ENCODE measurements at places on chromosomes 1 and 21.
A peak's percentile ranks its signal among the peaks of the same experiment; 100 is the strongest.

GRCh38 chr1:25754470-25755181 is 45.4 kb upstream of the SELENON start:
- DNase-seq = no peak
- no peaks in the 10 kb centered on the region for H3K36me3 ChIP-seq
- peaks cover 3% of the 10 kb centered on the region for H3K4me1 ChIP-seq

DNA sequence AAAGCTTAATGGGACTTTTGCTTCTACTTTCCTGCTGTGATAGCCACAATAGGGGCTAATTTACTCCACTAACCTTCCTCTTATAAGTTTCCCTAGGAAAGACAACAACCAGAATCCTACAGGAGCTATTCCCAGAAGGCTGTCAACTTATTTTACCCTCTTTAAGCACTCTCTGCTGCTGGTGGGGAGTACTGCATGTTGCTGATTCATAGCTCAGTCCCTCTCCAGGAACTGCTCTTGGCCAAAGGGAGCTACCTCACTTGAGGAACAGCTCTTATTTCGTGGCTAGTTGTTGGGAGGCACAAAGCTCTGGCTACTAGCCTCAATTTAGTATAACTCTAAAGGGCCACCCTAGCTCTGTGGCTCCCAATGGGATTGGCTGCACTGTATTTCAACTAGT is 37.2 kb downstream of the ADSS2 start:
- H3K27ac ChIP-seq = no peak overlapping the region
- no peak for DNase-seq
- H3K36me3 ChIP-seq = peaks cover 98% of the 10 kb centered on the region
- no peaks in the 10 kb centered on the region for H3K4me1 ChIP-seq
- no peak overlapping the region for H3K4me3 ChIP-seq
- H3K27me3 ChIP-seq = no peaks in the 10 kb centered on the region

- H3K4me1 ChIP-seq = peaks cover 23% of the 10 kb centered on the region
- H3K27me3 ChIP-seq = no peaks in the 10 kb centered on the region
- H3K36me3 ChIP-seq = 0 out of 3 replicates have a peak, but pooled peaks cover 4% of the 10 kb centered on the region
- DNase-seq = peak; percentile 85
These were observed 663 bp downstream of the CAMTA1 start for GRCh38 chr1:6785728-6786505.

- DNase-seq = peak; percentile 60
- H3K4me3 ChIP-seq = no peak overlapping the region
- H3K27ac ChIP-seq = no peak overlapping the region
- H3K4me1 ChIP-seq = no peaks in the 10 kb centered on the region
- H3K36me3 ChIP-seq = no peaks in the 10 kb centered on the region
- H3K27me3 ChIP-seq = peaks cover 13% of the 10 kb centered on the region
These were observed 43.3 kb upstream of the LPAR3 start for GRCh38 chr1:84936116-84936810.

GRCh38 chr1:170823120-170823519 is 112.2 kb upstream of the MROH9 start:
- H3K36me3 ChIP-seq = no peaks in the 10 kb centered on the region
- DNase-seq = no peak
- no peak overlapping the region for H3K4me3 ChIP-seq

GRCh38 chr1:235503403-235504121 is 690 bp downstream of the B3GALNT2 start:
- H3K27ac ChIP-seq = peak overlapping the region; percentile 73
- H3K4me1 ChIP-seq = peaks cover 18% of the 10 kb centered on the region
- peak overlapping the region; percentile 66 for H3K4me3 ChIP-seq
- DNase-seq = no peak

GRCh38 chr1:87743256-87743655 is 414.6 kb downstream of the LMO4 start:
- no peaks in the 10 kb centered on the region for H3K4me1 ChIP-seq
- no peaks in the 10 kb centered on the region for H3K36me3 ChIP-seq
- DNase-seq = no peak
- H3K27ac ChIP-seq = no peak overlapping the region
- H3K27me3 ChIP-seq = no peaks in the 10 kb centered on the region
- no peak overlapping the region for H3K4me3 ChIP-seq

GRCh38 chr1:155177918-155178281 is 4.3 kb downstream of the TRIM46 start:
- H3K27me3 ChIP-seq = no peaks in the 10 kb centered on the region
- peaks cover 15% of the 10 kb centered on the region for H3K4me1 ChIP-seq
- no peak for DNase-seq
- H3K27ac ChIP-seq = no peak overlapping the region

DNA sequence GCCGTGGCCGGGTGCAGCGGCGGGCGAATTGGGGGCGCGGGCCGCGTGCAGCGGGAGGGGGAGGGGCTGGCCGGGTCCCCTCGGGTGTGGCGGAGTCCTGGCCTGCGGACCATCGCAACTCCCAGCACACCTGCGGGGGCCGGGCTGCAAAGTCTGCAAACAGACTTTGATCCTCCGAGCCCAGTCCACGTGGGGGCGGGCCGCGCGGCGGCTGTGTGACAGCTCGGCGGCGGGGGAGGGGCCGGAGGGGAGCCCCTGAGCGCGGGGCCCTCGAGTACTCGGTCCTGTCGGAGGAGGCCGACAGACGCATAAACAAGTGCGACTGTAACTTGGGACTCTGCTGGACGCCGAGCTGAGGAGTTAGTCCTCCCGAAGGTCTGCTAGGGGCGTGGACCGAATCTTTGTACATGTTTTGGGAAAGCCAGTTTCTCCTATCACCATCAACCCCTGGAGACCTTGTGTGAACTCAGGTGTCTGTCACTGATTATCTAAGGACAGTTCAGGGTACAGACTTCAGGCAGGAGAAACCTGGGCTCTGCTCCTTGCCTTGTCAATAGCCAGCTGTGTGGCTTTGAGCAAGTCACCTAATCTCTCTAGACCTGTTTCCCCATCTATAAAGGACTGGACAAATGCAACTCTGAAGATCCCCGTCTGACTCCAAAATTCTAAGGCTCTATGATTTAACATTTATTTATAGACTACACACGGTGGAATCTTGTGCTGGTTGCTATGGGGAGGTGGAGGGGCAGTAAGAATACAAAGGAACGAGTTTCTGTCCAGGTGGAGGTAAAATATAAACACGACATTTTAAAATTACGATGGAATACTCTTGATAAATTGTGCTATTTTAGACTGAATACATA is 710 bp upstream of the SLC30A1 start:
- peak; percentile 87 for DNase-seq
- peaks cover 27% of the 10 kb centered on the region for H3K4me1 ChIP-seq
- peaks cover 18% of the 10 kb centered on the region for H3K36me3 ChIP-seq
- H3K4me3 ChIP-seq = peak overlapping the region; percentile 75
- H3K27ac ChIP-seq = peak overlapping the region; percentile 78

GRCh38 chr21:29453511-29453910 is 154.8 kb downstream of the BACH1 start:
- no peak overlapping the region for H3K4me3 ChIP-seq
- H3K27ac ChIP-seq = no peak overlapping the region
- no peaks in the 10 kb centered on the region for H3K27me3 ChIP-seq
- H3K4me1 ChIP-seq = no peaks in the 10 kb centered on the region

DNA sequence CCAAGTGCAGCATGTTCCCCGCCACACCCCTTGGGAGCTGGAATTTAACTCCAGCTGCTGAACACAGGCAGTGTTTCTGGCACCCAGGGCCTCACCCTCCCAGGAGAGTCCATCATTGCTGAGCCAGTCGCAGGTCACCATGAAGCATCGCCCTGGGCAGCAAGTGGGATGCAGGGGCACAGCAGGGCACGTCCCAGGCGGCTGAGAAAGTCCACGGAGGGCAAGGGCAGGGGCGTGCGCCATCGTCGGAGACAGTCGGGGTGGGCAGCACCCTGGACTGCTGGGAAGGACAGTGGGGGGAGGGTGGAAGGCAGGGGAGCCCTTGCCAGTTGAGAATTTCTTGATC is 69.2 kb upstream of the PDE9A start:
- no peaks in the 10 kb centered on the region for H3K4me1 ChIP-seq
- H3K27me3 ChIP-seq = peaks cover 43% of the 10 kb centered on the region
- no peak overlapping the region for H3K27ac ChIP-seq
- H3K4me3 ChIP-seq = no peak overlapping the region
- H3K36me3 ChIP-seq = no peaks in the 10 kb centered on the region

- H3K36me3 ChIP-seq = no peaks in the 10 kb centered on the region
- no peaks in the 10 kb centered on the region for H3K4me1 ChIP-seq
- H3K4me3 ChIP-seq = no peak overlapping the region
- no peak overlapping the region for H3K27ac ChIP-seq
- no peaks in the 10 kb centered on the region for H3K27me3 ChIP-seq
These were observed 43.9 kb upstream of the SGIP1 start for GRCh38 chr1:66489972-66490601.

- no peak for DNase-seq
- H3K27ac ChIP-seq = no peak overlapping the region
- H3K4me1 ChIP-seq = peaks cover 2% of the 10 kb centered on the region
- no peak overlapping the region for H3K4me3 ChIP-seq
- H3K36me3 ChIP-seq = no peaks in the 10 kb centered on the region
These were observed 71.8 kb downstream of the EPHB2 start for GRCh38 chr1:22782406-22782805.

- H3K36me3 ChIP-seq = peaks cover 63% of the 10 kb centered on the region
- DNase-seq = no peak
- H3K4me3 ChIP-seq = peak overlapping the region; percentile 99
- peaks cover 8% of the 10 kb centered on the region for H3K4me1 ChIP-seq
- no peaks in the 10 kb centered on the region for H3K27me3 ChIP-seq
- H3K27ac ChIP-seq = peak overlapping the region; percentile 79
These were observed 1.1 kb downstream of the SRM start for GRCh38 chr1:11058595-11059154.

DNA sequence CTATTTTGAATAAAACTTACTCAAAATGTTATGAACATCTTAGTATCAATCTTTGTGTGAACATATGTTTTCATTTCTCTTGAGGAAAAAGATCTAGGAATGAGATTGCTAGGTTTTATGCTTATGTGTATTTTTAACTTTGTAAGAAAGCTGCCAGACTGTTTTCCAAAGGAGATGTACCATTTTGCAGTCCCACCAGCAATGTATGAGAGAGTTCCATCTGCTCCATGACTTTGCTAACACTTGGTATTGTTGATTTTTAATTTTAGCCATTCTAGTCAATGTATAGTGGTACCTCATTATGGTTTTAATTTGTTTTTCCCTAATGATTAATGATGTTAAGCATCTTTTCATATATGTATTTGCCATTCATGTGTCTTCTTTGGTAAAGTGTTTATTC is 132.5 kb downstream of the ZMYM4 start:
- no peak overlapping the region for H3K27ac ChIP-seq
- peaks cover 83% of the 10 kb centered on the region for H3K36me3 ChIP-seq
- no peak overlapping the region for H3K4me3 ChIP-seq
- H3K4me1 ChIP-seq = no peaks in the 10 kb centered on the region
- H3K27me3 ChIP-seq = no peaks in the 10 kb centered on the region
- DNase-seq = no peak

DNA sequence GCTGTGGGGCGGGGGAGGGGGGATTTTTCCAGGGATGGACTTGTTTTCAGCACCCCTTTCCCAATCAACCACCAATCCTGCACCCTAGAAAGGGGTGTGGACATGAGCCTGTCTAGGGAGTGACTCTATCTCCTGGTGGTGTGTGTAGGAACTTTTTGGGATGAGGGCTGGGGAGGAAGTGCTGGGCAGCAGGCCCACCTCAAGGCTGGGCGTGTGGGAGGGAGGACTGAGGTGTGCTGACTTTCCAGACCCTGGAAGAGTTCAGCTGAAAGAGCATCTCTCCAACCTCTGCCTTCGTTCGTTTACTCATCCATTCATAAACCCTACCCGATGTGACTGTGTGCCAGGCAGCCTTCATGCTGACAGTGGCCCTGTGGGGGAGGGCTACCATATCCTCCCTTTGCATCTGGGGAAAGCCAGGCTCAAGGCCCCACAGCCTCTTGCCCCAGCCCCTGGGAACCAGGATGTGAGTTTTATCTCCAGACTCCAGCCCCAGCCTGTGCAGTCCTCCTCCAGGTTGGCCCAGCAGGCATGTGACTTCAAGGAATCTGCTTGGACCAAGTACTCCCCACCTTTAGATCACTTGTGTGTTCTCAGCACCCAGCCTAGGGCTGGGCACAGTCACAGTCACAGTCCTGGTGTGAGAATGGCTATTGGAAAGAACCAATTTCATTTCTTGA is 6.7 kb downstream of the KNCN start:
- H3K4me3 ChIP-seq = no peak overlapping the region
- peaks cover 33% of the 10 kb centered on the region for H3K4me1 ChIP-seq
- no peaks in the 10 kb centered on the region for H3K36me3 ChIP-seq
- H3K27me3 ChIP-seq = 0 out of 2 replicates have a peak, but pooled peaks cover under 1% of the 10 kb centered on the region
- DNase-seq = peak; percentile 78

DNA sequence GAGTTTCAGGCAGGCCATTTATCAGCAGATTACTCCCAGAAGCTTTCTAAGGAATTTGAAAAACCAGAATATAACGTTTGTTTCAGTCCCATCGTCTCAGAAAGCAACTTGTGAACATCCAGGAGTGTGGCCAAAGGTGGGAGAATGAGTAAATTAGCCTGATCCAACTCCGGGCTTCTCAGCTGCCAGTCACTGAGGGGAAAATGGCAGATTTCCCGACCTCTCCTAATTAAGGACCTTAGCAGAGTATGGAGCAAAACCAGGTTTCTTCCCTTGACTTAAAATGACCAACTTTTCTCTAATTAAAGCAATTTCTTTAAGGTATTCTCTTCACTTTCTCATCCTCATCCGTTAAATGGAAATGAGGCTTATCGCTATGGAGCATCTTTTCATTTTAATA is 1.0 kb downstream of the CORT start:
- H3K36me3 ChIP-seq = no peaks in the 10 kb centered on the region
- H3K4me1 ChIP-seq = peaks cover 7% of the 10 kb centered on the region
- no peak overlapping the region for H3K27ac ChIP-seq
- H3K4me3 ChIP-seq = no peak overlapping the region

GRCh38 chr1:233606813-233607212 is 7.1 kb upstream of the KCNK1 start:
- H3K4me3 ChIP-seq = no peak overlapping the region
- peaks cover 11% of the 10 kb centered on the region for H3K4me1 ChIP-seq
- DNase-seq = no peak
- no peak overlapping the region for H3K27ac ChIP-seq
- no peaks in the 10 kb centered on the region for H3K36me3 ChIP-seq

GRCh38 chr1:910881-911721 is 12.6 kb upstream of the SAMD11 start:
- peaks cover 18% of the 10 kb centered on the region for H3K4me1 ChIP-seq
- DNase-seq = peak; percentile 78
- peaks cover 28% of the 10 kb centered on the region for H3K27me3 ChIP-seq
- no peak overlapping the region for H3K27ac ChIP-seq
- H3K36me3 ChIP-seq = no peaks in the 10 kb centered on the region
- H3K4me3 ChIP-seq = no peak overlapping the region

DNA sequence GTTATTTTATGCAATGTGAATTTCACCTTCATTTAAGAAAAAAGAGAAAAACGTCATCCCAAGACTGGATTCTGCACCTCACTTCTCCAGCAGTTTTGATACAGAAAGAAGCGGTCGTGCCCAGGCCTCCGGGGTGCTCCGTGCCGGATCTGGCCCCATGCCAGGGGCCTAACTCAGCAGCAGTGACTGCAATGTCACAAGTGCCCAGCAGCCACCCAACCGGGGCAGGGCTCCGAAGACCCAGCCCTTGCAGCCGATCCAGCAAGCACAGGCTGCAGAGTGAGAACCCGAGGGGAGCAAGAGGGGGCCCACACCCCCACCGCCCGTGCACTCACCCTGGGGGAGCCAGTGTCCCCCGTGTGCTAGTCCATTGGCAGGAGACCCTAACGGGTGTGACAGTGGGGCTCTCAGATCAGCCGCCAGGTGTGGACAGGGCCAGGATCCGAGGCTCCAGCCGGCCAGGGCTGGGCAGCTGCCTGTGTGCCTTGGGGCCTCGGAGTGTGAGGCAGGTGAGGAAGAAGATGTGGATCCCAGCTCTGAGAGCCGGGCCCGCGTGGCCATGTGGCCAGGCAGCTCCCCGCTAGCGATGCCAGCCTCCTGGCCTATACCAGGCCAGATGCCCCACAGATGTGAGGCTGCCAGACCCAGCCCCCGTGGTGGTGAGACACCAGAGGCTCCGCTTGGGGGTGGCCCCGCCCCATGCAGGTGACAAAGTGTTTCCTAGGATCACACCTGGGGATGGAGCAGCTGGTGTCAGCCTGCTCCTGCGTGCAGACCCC is 60.6 kb downstream of the MEGF6 start:
- no peak for DNase-seq
- H3K4me1 ChIP-seq = peaks cover 52% of the 10 kb centered on the region
